ENCODE measurements at places on chromosomes 12 and 14.

- no peak for DNase-seq
These were observed 848 bp downstream of the CTDSP2 start for GRCh38 chr12:57845478-57846284.

DNA sequence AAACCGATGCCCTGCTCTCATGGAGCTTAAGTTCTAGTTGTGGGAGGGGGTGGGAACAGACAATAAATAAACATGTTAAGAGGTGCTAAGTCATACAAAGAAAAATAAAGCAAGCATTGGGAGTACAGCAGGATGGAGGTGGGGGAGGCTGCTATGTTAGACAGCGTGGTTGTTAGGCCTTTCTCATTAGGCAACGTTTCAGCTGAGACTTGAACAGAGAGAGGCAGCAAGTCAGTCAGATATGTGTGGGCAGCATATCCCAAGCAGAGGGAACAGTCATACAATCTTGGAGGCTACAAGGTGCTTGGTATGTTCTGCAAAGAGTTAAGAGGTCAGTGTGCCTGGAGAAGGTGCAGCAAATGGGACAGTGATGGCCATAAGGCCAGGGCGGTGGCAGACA lies 97.7 kb upstream of the CCDC196 start:
- DNase-seq, result no peak

- DNase-seq, result no peak
These were observed 9.3 kb downstream of the PEBP1 start for GRCh38 chr12:118145113-118145797.

DNA sequence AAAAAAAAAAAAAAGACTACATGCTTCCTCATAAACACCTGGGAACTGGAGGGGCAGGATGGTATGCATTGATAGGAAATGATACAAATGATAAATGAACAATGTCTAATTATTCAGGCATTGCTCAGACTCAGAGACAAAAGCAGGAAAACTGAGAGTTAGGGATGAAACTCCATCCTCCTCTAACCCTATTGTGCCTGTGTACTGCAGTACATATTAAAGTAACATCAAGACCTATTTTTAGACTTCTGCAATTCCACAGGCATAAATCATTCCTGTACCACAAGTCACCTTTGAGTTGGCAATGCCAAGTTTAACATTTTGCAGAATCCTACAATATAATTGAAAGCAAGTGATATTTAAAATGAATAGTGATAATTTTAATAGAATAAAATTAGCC lies 156.5 kb upstream of the USP15 start:
- no peak for DNase-seq

GRCh38 chr12:81949841-81950308 lies 190.7 kb upstream of the PPFIA2 start:
- DNase-seq, result no peak

DNA sequence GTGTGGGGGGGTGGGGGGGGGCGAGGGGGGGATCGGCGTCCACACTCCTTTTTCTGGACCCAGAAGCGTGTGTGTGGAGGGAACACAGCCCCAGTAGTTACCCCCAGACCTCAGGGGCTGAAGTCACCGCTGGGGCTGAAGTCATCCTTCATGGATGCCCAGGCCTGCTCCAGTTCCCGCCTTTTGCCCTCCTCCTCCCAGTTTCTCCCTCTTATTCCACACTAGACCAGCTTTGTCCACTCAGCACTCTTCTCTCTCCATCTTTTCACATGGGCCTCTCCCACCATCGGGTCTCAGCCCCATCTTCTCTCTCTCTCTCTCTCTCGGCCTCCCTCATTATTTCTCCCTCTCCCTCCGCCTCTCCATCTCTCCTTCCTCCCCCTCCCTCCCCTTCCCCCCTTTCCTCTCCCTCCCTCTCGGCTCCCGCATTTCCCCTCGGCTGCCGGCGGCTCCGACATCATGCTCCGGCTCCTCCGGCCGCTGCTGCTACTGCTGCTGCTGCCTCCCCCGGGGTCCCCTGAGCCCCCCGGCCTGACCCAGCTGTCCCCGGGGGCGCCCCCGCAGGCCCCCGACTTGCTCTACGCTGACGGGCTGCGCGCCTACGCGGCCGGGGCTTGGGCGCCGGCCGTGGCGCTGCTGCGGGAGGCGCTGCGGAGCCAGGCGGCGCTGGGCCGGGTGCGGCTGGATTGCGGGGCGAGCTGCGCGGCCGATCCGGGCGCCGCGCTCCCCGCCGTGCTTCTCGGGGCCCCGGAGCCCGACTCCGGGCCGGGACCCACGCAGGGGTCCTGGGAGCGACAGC lies at the start of gene P3H3:
P3H3 (plus strand) TSS at position 426 of the 799 bp plus-strand sequence; CDS start at position 460, 34 bp downstream.
- no peak for DNase-seq

GRCh38 chr12:115683240-115683780 lies 594.2 kb downstream of the MED13L start:
- no peak for DNase-seq

DNA sequence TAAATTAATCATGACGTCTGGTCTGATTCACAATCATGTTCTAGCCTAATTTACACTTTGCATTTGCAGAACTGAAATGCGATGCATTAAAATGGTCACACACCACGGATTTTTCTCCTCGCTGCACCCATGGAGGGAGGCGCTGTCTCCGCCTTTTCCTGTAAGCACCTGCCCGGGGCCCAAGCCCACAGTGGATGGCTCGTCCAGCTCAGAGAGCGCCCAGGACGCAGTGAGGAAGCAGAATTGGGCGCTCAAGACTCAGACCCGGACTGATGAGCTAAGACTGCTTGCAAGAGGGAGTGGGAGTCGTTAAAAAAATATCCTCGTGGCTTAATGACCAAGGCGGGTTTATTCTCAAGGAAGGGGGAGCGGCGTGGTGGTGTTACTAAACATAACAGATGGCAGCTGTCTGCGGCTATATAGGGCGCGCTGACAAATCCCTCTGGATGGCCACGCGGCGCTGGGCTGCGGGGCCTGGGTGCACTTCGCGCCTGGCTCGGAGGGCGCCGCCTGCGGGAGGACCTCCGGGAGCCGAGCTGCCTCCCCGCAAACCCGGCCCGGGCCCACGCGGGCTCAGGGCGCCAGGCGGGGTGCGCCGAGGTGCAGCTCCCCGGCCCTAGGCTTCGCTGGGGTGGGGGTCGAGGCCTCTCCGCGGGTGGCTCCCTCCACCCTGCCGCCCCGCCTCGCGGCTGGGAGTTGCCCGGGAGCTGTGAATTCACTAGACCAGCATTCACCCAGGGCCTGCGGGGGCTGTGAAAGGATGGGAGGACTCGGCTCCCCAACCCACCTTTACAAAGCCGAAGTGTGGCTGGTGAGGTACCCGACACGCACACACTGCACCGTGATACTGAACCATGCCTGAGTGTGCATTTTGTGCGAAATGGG lies 78.7 kb downstream of the PPM1A start:
- DNase-seq, result peak; percentile 13

- no peak for DNase-seq
These were observed 1465.4 kb upstream of the FLRT2 start for GRCh38 chr14:84064316-84065125.

- no peak for DNase-seq
These were observed 140.4 kb downstream of the RBM19 start for GRCh38 chr12:113825705-113826104.

DNA sequence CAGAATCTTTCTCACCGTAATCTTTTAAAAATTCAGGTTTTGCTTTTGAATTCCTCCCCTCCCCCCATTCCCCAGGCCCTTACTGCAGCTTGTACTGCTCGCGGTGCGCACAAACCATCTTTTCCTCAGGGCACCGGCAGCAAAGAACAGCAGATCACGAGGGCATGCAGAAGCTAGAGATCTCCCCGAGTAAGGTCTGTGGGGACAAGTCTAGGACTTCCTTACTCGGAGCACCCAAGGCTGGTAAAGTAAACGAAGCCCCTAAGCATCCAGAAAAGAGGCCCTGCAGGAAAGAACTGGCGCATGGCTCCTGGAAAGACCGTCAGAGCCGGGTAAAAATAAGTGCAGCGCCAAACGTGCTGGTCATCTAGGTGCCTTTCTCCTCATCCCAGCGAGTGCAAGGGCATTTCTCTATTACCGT lies 727 bp downstream of the LDHB start:
- DNase-seq, result peak; percentile 12

GRCh38 chr12:106760184-106760531 lies 14.3 kb upstream of the RIC8B start:
- no peak for DNase-seq

- no peak for DNase-seq
These were observed 85.2 kb upstream of the ZFP36L1 start for GRCh38 chr14:68877993-68878575.

GRCh38 chr12:76310110-76310509 lies 38.1 kb downstream of the BBS10 start:
- DNase-seq, result no peak

DNA sequence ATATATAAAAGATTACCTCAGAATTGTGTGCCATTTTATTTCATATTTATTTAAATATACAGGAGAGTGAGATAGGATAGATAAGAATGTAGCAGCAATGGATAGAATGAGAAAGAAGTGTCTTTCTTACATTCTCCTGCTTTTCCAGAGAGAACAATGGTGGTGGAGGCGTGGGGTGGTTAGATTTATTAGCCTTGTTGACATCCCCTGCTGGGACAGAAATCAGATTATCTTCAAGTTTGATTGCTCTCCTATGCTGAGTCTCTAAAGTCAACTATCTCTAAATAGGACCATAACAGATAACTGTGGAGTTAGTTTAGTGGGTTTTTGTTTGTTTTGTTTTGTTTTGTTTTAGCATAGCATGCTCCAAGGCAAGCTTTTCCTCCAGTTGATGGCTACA lies 397.6 kb downstream of the LRFN5 start:
- no peak for DNase-seq

DNA sequence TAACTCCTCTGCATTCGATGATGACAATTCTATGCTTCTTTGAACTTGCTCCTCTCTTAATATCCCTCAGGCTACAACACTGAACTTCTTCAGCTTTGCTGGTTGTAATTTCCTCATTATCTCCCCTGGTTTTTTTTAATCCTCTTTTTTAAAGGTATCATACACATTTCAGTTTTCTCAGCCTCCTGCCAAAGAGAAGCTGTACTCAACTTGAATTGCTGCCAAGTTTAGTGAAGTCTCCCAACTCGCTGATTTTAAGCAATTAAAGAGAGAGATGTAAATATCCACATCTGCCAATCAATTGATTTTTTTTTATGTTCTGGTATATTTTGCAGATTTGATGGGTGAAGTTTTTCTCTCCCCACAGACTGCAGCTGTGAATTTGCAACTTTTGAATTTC lies 817.8 kb downstream of the GALC start:
- no peak for DNase-seq

- DNase-seq, result no peak
These were observed 3.3 kb downstream of the FLRT2 start for GRCh38 chr14:85533023-85533860.

GRCh38 chr12:12202105-12202504 lies 64.7 kb downstream of the LRP6 start:
- no peak for DNase-seq

- DNase-seq, result no peak
These were observed 39.9 kb downstream of the PPP4R3A start for GRCh38 chr14:91470216-91470615.

GRCh38 chr14:72275242-72275641 lies 343.0 kb downstream of the RGS6 start:
- DNase-seq, result no peak

- DNase-seq, result no peak
These were observed 46.7 kb downstream of the SLC4A8 start for GRCh38 chr12:51471111-51471864.

DNA sequence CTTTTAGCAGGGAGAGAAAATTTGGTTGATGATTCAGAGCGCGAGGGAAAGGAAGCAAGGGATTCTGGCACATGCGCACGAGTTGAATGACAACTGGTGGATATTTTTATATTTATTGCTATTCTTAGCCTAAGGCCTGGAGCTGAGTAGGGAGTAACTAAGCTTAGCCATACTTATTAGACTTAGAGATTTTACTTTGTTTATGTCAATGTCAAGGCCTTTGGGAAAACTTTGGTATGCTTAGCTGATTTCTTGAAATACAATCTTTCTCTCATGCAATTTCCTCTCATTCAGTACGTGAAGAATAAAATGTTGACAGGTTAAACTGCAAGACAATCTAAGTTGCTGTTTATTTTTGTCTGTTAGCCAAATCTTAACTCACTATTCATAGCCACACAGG lies 101.1 kb downstream of the CRADD start:
- DNase-seq, result no peak

DNA sequence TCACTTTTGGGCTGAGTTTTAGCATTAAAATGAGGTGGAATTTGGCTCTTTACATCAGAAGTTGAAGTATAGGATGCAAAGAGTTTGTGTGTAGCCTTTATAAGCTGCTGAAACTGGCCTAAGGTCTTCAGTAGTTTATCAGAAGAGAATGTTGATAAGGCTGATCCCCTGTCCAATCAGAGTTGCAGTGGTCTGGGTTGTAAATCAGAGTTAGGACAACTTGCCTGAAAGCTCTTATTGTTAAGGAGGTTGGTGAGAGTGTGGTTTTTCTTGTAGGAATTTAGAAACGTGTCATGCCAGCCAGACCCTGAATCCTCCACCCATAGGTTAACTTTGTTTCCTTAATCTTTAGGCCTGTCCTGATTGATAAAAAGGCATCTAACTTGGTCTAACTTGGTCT lies 143.5 kb downstream of the ST8SIA1 start:
- DNase-seq, result no peak

DNA sequence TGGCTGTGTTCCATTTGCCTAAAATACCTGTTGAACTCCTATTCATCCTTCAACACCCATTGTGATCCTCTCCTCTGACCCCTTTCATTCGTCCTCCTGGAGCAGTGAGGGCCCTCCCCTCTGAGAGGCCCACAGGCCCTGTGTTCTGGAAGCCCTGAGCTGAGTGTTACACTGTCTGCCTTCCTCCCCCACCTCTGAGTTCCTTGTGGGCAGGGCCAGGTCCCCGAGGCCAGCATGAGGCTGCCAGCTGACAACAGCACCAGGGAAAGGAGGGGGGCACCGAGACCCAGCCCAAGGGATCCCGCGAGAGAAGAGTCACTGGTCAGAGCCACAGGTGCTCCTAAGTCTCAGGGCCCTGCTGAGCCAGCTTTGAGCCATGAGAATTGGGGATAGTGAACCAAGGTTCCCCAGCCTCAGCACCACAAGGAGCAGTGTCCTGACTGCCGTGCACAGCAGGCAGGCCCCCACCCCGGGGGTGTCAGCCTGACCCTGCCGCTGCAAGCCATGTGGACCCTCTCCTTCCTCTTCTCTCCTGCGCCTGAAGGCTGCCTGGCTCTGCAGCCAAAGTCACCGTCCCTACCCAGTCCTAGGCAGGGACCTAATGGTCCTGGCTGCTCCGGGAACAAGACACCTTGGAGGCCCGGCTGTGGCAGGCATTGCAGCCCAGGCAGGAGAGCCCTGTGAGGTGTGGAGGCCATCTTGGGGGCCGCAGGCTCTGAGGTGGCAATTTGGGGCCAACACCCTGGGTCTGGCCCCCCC lies 52.5 kb downstream of the BEGAIN start:
- no peak for DNase-seq

DNA sequence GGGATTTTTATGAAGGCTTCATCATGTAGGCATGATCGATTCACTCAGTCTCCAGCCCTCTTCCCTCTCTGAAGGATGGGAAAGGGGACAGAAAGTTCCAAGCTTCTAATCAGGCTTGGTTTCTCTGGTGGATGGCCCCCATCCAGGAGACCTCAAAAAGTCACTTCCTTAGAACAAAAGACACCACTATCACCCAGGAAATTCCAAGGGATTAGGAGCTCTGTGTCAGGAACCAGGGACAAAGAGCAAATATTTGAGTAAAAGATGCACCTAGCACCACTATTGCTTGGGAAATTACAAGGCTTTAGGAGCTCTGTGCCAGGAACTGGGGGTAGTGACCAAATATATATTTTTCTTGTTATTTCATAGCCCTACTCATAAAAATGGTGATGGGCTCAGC lies 33.6 kb upstream of the TMX1 start:
- DNase-seq, result no peak

- DNase-seq, result no peak
These were observed 24.2 kb upstream of the HIF1A start for GRCh38 chr14:61671082-61671481.

- no peak for DNase-seq
These were observed 9.0 kb downstream of the BCL11B start for GRCh38 chr14:99262977-99263448.

Measured in stimulated activated CD8-positive, alpha-beta memory T cell treated with anti-CD3 and anti-CD28 coated beads, Interleukin-15, amount 100 ng/mL, for 24 hours (primary cell).